ENCODE measurements at places on chromosomes 7 and 10.

GRCh38 chr7:35356495-35356894 lies 102.6 kb upstream of the TBX20 start:
- no peak for DNase-seq

DNA sequence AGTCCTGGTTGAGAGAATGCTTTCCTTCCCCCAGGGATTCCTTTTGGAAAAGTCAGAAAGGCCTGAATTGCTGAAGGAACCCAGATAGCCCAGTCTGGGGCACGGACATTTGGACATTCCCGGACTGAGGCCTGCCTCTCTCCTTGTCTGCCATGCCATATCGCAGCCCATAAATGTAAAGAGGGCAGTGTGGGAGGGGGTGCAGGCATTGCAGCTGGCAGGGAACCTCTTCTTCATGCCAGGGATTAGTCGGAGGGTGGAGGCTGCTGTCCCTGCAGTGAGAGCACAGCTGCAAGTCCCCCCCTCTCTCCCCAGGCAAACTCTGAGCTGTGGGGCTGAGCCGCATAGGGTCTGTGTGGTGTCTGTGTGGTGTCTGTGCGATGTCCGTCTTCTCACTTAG lies 486.0 kb upstream of the MKI67 start:
- DNase-seq: no peak

DNA sequence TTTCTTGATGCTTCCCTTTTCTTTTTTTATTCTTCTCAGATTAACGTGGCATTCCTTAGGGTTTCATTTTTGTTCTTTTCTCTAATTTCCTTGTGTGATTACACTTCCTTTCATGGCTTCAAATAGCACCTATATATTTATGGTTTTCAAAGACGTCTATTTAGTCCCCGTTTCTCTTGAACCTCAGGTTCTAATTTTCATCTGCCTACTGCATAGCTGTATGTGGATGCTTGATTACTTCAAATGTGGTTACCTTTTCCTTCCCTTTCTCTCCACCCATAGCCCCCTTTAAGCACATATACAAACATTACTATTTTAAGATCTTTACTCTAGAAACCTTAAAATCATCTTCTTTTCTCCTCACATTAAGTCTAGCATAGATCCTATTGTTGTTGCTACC lies 2.4 kb downstream of the TPST1 start:
- no peak for DNase-seq

- DNase-seq: no peak
Measured at GRCh38 chr7:92137557-92137956, 3.3 kb upstream of the CYP51A1 start.
